ENCODE measurements at places on chromosomes 13 and 19.
A peak's percentile ranks its signal among the peaks of the same experiment; 100 is the strongest.

DNA sequence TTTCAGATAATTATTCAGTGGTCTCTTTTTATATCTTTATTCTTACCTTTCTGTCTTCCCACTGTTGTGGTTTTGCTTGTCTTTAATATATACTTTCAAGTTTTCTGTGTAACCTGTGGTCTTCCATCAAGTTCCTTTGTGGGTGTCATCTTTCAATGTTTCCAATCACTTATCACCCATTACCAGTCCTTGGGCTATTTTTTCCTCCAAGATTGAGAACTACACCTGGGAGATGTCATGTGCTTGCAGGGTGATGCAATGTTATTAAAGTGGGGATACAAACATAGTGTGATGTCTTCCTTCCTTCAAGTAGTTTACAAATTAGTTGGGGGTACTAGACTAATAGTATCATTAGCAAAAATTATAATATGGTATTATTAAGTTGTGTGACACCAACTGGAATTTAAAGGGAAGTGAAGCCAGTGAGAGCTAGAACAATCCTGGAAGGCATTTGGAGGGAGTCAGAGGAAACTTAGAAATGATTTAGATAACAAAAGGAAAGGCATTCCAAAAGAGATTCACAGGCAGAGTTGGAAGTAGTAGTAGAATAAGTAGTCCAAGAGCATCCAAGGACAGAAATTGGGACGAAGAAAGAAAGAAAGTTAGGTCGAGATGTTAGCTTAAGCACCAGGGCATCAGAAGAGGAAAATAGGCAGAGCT lies 3.4 kb downstream of the FNDC3A start:
- no peak for DNase-seq

DNA sequence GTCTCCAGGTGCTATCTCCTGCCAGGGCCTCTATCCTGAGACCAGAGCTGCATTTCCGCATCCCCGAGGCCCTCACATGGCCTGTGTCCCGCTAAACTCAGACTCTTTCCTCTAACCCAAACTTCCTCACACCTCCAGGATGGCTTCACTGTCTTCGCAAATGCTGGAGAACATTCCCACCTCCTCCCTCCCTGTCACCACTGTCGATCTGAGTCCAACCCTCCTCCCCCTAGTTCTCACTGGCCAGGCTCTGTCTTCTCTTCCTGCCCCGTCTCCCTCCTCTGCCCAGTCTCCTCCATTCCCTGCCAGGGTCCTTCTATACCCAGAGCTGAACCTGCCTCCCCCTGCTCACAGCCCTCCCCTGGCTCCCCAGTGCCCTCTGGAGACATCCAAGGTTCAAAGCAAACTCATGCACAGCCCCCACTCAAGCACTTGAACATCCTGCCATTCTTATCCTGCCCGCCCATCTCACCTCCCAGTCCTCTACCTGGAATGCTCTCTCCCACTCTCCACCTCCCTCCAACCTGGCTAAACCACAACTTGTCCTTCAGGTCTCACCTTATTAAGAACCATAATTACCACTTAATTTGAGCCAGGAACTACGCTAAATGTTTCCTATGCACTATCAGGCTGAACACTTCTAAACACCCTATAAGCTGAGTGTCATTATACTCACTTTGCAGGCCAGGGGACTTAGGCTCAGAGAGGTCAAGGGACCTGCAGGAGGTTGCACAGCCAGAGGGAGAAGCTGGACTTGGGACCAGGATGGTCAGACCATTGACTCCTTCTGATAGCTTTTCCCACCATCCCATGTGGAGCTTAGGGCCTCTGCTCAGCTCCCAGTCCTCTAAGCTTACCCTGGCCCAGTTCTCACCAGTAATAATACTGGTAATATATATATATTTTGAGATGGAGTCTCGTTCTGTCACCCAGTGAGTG lies 961 bp upstream of the VSIG10L start:
- DNase-seq = no peak

- no peak for DNase-seq
Observed at GRCh38 chr19:1135454-1135853, 31.7 kb downstream of the GPX4 start.

DNA sequence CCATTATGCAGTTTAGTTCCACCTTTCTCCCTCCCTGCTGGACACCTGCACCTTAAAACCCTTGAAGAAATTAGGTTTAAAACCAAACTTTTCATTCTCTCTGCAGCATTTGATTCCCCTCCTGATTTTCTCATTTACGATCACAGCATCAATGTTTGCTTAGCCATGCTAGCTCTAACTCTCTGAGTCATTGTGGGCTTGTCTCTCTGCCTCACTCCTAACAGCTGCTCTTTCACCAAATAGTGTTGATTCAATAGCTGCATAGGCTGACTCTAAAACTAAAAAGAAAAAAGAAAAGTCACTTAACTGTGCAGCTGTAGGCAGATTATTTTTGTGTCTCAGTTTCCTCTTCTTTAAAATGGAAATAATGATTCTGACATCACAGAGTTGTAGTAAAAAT lies 1124.9 kb downstream of the DIAPH3 start:
- DNase-seq = no peak

DNA sequence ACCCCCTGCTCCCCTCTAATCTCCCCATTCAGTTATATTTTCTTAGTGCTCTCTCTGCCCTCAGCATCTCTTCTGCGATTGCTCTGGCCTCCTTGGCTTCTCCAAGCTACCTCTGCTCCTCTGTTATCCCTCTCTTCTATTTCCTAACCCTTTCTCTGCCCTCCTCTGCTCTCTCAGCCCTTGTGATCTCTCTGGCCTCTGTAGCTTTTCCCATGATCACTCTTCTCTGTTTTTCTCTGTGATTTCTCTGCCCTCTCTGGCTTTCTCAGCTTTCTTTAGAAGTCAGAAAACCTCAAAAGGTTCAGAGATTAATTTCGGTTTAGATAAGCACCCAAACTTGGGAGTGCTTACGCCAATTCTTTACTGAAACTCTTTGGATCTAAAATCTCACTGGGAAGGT lies 795.0 kb downstream of the DIAPH3 start:
- DNase-seq = no peak

GRCh38 chr13:79935121-79935520 lies 405.8 kb downstream of the SPRY2 start:
- DNase-seq = no peak

DNA sequence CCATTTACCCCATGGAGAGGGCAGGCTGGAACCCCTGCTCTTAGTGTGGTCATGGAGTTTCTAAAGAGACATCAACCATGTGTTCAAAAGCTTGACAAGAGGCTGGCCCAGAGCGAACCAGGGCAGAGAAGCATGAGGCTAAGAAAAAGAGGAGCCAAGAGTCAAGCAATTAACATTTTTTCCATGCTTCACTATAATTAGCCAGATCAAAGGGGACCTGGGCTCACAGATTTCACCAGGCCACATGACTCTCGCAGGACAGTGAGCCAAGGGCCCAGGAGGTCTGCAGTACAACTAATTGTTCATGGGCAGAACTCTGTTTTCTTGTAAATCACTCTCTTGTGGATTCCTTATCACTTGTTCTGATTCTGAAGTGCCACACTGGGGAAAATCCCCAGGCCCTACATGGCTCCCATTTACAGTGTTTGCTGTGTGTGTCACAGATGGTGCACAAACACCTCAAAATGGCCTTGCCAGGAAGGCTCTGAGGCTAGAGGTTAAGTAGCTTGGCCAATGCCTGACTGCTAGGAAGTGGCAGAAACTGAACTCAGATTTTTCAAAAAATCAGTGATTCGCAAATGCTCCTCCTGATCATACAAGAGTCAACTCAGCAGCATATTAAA lies 101.2 kb downstream of the LHFPL6 start:
- DNase-seq = no peak

DNA sequence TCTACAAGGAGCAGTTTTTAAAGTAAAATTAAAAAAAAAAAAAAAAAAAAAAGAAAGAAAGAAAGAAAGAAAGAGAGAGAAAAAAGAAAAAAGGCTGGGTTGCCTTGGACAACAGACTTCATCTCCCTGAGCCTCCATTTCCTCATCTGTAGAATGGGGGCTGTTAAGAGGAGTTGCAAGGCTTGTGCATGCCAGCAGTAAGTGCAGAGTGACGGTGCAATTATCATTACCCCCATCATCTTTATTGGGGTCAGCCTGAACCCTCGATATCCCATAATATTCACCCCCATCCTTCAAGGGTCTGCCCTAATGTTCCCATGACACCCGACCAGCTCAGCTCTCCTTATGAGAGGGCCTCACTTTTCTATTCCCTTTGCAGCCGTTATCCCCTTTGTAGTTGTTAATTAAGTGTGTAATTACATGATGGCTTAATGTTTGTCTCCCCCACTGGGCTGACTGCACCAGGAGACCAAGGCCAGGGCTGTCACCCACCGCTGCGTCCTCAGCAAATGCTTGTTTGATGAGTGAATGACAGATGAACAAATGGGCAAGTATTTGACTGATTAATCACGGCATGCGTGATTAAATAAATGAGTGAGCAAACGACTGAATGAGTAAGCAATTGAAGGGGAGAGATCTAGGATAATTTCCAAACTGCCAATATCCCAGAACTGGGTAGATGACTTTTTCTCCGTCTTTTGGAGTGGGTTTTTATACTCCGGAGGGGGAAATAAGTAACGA lies 10.1 kb downstream of the FOSB start:
- peak; percentile 63 for DNase-seq

DNA sequence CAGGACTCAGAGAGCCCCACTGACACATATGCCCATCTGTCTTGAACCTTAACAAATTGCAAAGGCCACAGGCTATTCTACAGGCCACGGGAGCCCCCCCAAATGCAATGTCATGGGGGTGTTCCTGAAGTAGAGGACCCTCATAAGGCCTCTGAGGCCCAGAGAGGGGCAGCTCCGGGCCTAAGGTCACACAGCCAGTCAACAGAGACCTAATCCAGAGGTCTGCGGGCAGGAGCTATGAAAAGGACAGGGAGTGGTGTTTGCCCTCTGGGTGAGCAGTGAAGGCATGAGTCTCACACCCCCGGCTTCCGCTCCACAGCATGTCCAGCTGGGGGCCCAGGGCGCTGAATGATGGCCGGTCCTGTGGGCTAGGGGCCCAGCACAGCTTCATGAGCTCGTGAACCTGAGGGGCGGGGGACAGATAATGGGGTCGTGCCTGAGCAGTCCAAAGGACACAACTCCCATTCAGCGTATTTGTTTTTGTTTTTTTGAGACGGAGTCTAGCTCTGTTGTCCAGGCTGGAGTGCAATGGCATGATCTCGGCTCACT lies 5.3 kb upstream of the INSL3 start:
- DNase-seq = no peak

- no peak for DNase-seq
Observed at GRCh38 chr13:37747071-37747612, 122.4 kb downstream of the TRPC4 start.

- DNase-seq = no peak
Observed at GRCh38 chr19:39768786-39769185, 9.9 kb upstream of the LEUTX start.

DNA sequence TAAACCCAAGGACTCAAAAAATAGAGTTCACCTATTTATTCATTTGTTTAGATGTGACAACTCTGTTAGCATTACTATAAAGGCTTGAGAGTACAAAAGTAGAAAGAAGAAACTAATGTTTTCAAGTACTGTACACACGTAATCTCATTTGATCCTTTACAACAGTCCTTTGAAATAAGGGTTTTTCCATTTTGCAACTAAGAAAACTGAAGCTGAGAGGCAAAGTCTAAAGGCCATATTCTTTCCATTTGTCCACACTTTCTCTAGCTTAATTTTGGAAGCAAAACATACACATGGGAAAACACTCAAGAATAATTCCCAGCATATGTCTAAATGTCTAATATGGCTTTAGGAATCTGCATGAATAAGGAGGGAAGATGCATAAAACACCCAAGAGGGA lies 34.1 kb downstream of the ZAR1L start:
- no peak for DNase-seq

GRCh38 chr13:29535663-29536655 lies 59.5 kb downstream of the SLC7A1 start:
- DNase-seq = no peak

- DNase-seq = no peak
Observed at GRCh38 chr19:35860818-35861639, 4.3 kb downstream of the KIRREL2 start.

DNA sequence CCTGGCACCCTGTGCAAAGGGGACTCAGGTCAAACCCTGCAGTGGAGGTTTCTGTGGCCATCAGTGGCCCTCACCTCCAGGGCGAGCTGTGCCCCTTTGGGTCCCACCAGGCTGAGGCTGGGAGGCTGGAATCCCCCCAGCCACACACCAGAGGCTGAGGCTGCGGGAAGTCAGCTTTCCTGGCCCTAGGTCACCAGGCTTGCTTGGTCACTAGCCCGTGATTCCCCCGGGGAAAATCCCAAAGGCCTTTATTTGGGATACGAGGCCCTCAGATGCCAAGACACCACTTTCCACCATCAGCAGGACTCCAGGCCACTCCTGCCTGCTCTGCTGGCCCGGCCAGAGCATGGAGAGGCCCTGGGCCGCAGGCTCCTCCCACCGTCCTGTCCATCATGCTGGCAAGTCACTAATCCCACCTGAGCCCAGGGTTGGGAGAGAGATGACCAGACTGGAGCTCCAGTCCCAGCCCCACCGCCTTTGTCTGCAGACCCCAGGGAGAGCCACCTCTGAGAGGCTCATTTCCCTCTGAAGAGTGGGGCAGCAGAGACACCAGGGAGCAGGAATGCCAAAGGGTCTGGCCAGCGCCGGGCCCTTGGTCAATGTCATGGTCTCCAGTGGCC lies 4.7 kb downstream of the NKPD1 start:
- DNase-seq = no peak

DNA sequence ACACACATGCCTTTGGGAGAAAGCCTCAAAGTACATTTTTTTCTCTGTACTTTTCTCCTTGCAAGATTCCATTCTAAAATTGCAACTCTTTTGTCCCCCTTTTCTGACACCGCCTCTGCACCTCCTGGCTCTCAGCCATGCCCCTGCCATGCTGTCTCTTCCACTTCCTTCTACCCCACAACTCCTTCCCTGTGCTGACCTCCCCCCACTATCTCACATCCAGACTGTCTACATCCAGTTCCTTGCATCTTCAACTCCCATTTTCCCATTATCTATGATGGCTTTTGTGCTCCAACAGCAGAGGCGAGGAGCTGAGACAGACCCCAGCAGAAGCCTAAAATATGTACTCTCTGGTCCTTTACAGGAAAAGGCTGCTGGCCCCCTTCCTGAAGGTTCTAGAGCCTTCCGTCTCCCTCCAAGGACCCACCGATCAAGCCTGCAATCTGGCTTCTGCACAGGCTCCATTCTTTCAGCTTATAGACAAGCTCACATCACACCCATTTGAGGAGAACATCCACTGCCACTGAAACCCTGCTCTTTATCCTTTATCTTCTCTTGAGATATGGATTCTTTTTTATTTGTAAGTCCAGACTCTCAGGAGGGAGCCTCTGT lies 50.2 kb downstream of the RFX2 start:
- no peak for DNase-seq

DNA sequence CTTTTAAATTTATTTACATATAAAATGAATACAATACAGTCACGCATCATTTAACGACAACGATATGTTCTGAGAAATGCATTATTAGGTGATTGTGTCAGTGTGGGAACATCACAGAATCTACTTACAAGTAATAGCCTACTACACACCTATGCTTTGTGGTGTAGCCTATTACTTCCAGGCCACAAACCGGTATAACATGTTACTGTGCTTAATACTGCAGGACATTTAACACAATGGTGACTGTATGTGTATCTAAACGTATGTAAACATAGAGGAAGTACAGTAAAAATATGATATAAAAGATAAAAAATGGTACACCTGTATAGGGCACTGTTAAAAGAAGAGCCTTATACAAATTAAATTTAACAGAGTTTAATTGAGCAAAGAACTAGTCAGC lies 62.4 kb upstream of the KLHL1 start:
- DNase-seq = no peak

- no peak for DNase-seq
Observed at GRCh38 chr19:48196933-48197665, 26.6 kb downstream of the ZSWIM9 start.

- no peak for DNase-seq
Observed at GRCh38 chr19:44998025-44998424, 3.2 kb upstream of the RELB start.
